ENCODE measurements at places on chromosomes 7 and 10.

DNA sequence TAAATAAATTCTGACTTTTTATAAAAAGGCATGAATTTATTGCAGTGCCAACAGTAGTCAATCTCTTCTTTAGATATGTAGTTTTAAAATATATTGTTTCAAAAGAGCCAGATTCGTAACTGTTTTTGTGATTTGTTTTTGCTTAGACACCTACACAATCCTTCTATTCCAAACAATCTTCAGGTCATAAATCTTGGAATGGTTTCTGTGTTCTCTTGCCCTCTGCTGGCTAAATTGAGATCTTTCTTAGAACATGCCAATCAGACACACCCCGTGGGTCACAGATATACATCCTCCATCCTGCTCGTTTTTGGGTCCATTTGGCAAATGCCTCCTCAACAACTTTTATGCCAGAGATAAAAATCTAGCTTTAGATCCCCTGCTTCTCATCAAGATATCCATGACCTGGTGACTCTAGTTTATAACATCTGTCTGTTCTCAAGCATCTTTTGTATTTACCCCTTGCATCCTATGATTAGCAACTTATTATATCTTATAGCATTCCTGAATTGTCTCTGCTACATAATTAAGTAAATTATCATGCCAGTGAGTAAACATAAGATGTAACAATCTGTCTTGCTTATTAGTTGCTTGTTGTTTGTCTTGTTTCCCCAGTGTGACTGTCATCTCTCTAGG is 35.3 kb upstream of the IFRD1 start:
- DNase-seq = peak; percentile 21

GRCh38 chr10:13671904-13672303 is 85.1 kb downstream of the PRPF18 start:
- no peak for DNase-seq

- no peak for DNase-seq
Observed at GRCh38 chr10:66026321-66026720, 899.5 kb upstream of the LRRTM3 start.

- no peak for DNase-seq
Observed at GRCh38 chr7:7414791-7415603, 120.7 kb downstream of the COL28A1 start.

DNA sequence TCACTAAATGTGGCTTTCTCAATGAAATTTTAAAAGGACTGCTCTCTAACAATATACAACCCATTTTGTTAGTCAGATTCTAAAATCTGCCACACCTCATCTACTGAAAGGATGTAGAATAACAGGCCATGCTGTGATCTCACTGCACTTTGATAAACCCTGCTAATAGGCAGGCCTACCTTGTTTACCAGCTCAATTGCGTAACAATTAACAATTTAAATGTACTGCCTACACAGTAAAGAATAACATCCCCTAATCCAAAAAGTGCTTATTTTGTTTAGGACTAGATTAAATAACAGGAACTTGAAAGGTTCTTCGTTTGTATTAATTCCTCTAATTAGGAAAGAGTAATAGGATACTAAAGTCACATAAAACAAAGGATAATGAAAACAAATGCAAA is 4.5 kb downstream of the SRI start:
- no peak for DNase-seq

GRCh38 chr10:128751284-128751683 is 625.1 kb upstream of the MKI67 start:
- DNase-seq = no peak

- no peak for DNase-seq
Observed at GRCh38 chr7:94612253-94612652, 43.7 kb downstream of the SGCE start.

DNA sequence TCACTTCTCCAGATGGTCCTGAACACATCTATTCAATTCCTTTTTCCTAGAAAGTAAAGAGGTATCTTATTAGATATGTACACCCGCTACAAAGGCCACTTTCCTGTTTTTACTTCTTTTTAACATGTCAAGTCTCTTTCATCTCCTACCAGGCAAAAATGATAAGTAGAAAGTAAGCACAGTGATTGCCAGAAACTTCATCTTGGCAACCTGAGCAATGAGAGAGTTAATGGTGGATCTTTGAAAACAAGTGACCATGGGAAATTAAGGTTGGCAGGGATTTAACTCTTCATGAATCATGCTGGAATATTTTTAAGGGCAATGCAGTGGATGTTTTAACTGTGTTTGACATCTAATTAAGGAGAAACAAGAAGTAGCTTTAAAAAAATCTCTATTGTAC is 2.7 kb downstream of the SEMA3A start:
- no peak for DNase-seq

GRCh38 chr10:28922127-28922526 is 244.8 kb downstream of the BAMBI start:
- DNase-seq = no peak

DNA sequence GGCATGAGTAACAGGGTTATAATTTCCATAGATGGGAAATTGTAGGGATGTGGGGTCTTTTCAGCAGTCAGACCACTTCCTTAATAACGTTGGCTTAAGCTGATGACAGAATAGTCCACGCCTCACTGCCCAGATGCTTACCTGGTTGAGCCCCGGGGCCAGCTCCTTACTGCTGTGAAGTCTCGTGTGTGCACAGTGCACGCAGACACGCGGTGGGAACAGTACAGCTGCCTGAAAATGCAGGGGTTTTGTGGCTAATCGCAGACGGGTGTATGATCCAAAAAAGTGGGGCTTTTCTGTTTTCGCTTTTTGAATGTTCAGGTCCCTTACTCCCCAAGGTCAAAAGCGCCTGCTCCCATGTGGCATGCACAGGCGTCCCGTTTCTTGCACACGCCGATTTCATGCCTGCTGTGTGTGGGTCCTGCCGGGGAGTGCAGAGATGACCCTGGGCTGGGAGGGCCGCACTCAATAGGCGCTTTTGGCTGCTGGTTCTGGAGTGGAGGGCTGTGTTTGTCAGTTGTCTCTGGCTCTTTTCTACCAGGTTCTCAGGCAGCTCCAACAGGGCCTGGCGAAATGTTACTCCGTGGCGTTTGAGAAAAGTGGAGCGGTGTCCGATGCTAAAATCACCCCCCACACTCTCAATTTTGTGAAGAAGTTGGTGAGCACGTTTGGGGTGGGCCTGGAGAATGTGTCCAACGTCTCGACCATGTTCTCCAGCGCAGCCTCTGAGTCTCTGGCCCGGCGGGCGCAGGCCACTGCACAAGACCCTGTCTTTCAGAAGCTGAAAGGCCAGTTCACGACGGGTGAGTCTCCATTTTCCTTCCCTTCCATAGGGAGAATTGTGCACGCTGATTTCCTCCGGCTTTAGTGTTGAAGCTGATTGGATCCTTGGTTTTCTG is 116.0 kb downstream of the TRRAP start:
- no peak for DNase-seq

DNA sequence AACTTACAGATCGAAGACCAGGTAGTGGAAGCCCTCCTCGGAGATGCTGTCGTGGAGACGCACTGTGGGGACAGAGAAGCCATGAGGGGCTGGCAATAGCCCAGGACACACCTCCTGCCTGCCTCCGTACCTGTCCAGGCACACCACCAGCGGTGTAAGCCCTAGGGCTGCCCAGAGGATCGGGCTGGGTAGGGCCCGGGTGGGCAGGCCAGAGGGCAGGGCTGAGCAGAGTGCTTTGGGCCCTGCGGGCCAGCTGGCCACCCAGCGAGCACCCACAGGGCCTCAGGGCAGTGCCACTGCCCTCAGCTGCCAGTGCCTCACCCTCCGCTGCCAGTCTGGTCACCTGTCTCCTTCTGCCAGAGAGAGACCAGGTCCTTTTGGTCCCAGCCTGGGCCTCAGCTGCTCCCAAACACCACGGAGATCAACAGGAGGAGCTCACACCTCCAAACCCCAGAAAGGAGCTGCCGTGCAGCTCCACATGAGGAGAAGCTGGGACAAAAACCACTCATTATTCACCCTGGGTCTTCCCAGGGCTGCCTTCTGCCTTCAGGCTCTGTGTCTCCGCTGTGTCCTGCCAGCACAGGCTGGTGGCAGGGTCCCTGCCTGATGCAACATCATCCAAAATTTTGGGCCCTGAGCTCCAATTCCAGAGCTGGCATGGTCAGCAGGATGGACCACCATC is 58.2 kb downstream of the YKT6 start:
- DNase-seq = no peak

DNA sequence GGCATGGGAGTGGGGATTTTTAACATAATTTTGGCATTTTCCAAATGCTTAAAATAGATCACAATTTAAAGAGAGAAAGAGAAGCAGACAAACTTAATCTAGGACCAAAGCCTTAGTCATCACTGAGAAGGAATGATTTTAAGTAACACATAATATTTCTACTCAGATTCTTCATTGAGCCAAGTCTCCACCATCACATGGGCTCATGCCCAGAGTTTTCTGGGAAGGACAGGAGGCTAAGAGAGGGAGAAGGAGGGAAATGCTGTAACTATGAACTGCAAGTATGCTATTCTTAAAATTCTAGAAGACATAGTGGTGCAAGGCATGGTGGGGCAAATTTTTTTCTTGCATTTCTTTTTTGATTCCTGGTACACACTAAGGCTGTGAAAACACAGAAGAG is 23.8 kb upstream of the UBE2D1 start:
- DNase-seq = no peak

DNA sequence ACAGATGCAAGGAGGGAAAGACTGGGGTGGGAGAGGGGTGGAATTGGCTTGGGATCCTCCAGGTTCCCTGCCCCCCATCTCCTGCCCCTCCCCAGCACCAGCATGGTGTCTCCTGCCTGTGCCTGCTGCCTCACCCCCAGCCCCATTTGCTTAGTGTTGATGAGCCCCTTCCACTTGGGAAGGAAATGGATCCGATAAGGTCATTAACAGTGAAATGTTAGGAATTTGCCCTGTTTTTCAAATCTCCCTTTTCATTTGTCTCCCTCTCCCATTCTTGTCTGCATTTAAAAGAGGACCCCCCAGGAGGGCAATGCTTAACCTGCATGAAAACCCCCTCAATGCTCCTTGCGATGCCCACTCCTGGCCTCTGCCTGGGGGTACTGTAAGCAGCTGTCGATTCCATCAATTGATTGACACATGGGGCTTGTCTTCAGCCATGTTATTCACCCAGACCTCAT is 51.5 kb downstream of the HK1 start:
- no peak for DNase-seq

- no peak for DNase-seq
Observed at GRCh38 chr7:27104341-27105058, 2.0 kb upstream of the HOXA2 start.

DNA sequence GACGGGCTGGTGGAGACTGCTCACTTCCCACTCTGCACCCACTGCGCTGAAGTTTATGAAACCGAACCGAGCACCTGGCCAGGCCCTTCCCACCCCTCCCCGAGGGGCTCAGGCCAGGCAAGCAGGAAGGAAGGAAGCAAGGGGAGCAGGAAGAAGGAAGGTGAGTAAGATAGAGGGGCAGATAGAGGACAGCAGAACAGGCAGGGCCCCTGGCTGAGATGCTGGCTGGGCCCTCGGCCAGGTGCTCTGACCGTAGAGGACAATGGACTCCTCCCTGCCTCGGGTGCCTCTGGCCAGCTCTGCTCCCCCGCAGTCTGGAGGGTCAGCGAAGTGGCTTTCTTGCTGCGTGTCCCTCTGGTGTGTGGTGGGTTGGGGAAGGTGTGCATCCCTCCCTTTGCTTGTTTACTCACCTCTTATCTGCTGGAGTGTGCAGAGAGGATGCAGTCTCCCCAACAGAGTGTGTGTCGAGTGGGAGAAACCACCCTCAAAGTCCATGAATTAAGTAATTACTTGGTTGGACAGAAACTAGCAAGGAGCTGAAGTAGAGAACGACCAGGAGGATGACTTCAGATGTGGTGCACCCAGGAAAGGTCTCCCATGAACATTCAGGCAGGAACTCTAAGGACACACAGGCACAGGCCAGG is 82.8 kb upstream of the PPP2R2D start:
- DNase-seq = no peak

DNA sequence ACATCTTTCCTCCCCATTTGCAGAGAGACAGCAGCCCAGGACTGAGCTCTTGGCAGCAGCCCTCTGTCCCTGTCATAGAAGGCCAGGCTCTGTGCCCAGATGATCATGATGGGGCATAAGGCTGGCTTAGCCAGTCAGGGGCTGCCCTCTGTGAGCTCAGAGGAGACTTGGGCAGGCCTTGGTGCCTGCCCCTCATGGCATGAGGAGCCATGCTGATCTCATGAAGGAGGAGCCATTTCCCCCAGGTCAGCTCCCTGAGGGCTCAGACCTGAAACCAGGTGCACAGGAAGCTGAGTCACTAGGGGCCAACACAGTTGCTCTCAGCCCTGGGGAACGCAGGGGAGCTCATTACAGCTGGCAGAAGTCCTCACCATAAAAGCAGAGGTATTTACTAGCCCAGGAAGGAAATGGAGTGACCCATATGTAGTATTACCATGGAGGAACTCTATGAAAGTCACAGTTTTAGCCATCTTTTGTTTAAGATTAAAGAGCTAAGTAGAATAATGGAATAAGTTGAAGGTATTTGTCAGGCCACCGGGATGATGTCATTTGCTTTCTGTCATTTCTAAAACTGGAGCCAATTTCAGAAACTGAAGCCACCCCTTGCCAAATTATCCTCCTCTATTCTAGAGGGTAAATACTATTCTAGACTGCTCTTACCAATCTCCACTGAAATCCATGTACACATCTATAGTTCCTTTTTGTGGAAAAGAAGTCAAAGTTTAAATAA is 362.4 kb upstream of the ZNF32 start:
- no peak for DNase-seq

DNA sequence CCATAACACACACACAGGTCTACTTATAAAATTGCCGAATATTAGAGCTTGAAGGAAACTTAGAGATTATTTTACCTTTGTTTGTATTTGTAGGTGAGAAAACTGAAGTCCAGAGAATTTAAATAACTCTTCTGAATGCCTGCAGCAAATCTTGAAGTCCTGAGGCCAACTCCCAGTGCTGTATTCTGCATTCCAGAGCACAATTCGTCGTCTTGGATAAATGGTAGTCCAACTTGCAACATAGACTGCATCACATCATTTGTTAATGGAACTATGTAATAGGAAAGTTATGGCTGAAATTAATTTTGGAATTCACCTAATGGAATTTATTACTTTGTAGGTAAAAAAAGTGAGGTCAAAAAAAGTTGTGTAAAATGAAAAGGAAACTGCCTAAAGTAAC is 37.3 kb upstream of the SEMA3D start:
- DNase-seq = no peak

DNA sequence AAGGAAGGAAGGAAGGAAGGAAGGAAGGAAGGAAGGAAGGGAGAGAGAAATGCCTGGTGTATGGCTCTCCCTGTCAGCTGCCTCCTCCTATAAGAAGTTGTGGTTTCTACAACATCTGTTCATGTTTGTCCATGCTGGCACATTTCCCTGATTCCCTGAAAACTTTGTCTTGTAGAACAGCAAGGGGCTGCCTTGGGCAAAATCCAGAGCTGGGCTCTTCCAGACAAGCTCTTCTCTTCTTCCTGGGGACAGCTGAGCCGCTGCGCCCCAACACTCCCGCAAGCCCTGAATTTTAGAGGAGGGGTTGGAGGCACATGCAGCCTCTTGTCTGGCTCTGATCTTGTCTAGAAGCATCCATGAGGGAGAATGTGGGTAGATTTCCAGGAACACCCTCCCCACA is 282.0 kb upstream of the ADARB2 start:
- no peak for DNase-seq

- no peak for DNase-seq
Observed at GRCh38 chr7:24788961-24789576, 31.8 kb upstream of the GSDME start.

GRCh38 chr7:22564511-22565045 is 64.6 kb upstream of the STEAP1B start:
- DNase-seq = no peak
